ENCODE measurements at places on chromosomes 4 and X. TPM values are rescaled to one million over a fixed set of nuclear protein-coding genes. Genes with fewer than 3 reads are reported as not detected.

The SSX4 gene
- total RNA-seq: not detected

The ARSJ gene
- total RNA-seq: not detected

The PNMA6F gene
- not detected for total RNA-seq

The NUDT10 gene
- total RNA-seq: 0.11 TPM

The RNF150 gene
- not detected for total RNA-seq

The DCX gene
- total RNA-seq: not detected

The ASB5 gene
- not detected for total RNA-seq

The GRIA3 gene
- total RNA-seq: not detected

The HSD17B10 gene
- 128 TPM for total RNA-seq
